ENCODE measurements at places on chromosomes 3 and 15.

- DNase-seq = no peak
Measured at GRCh38 chr15:62432702-62433398, 267.8 kb upstream of the C2CD4B start.

DNA sequence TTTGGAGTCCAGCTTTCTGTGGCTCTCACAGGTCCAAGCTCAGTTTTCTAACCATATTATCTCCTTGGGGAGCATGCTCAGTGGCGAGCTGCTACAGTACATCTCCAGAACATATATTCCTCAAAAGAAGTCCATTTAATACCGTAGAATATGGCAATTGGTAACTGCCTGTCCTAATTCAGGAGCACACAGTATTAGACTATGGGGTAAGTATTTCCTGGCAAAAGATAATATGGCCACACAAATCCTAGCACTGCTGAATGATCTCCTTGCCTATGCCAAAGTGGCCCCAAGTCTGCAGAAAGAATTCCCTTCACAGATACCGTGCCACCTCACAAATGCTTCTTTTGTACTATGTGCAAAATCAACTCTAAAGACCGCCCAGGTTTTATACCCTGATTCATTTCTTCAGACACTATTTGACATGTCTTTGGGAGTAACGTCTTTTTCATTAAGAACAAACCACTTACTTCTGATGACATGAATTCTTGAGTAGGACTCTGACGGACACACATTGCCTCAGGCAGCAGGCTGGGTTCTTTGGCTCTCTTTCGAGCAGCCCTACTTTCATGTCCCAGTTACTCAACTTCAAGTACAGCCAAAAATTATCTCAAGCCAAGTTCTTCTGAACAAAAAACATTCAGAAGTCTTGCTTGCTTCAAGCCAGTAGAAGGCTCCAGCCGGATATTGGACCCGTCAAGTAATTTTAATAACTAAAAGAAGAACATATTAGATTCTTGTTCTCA, 368.3 kb upstream of the DCBLD2 start:
- no peak for DNase-seq

DNA sequence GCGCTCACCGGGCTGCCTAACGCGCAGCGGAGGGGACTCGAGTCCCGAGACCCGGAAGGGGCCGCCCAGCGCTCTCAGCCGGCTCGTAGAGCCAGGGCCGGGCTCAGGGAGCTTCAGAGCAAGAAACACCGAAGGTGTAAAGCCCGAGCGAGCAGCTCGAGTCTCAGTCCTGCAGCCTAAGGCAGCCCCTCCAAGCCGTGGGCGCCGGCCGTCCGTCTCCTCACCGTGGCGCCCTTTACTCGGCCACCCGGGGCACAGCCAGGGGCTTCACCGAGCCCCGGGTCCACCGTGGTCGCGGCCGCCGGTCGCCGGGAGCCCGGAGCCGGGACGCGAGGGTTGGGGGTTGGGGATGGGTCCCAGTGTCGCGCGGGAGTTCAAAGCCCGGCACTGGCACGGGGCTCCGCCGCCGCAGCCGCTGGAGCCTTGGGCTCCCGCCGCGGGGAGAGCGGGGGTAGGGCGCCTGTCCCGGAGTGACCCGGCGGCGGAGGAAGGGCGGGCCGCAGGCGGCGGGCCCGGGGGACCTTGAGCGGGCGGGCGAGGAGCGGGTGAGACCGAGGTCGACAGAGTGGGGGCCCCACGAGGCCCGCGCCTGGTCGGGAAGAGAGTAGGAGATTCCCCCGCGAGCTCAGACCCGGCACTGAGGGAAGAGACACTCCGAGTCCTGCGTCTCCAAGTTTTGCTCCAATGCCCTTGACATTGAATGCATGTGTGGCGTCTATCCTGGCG, 26.9 kb upstream of the THRB start:
- no peak for DNase-seq

DNA sequence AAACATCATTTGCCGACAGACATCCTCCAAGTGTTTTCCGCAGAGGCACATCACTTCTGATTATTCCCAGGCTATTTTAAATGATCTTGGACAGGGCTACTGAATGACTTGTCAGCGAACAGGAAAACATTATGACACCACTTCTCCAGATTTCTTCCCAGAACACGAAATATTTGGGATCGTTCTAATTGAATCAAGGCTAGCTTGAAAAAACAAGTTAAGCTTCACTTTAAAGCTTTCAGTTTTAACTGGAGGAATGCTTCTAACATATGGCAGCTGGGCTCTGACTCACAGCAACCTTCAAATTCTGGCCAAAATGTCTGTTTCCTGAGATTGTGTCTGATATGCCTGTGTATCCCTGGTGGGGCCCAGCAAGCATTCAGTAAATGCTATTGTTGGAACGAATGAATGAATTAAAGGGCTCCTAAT, 127.0 kb upstream of the ICE2 start:
- no peak for DNase-seq

DNA sequence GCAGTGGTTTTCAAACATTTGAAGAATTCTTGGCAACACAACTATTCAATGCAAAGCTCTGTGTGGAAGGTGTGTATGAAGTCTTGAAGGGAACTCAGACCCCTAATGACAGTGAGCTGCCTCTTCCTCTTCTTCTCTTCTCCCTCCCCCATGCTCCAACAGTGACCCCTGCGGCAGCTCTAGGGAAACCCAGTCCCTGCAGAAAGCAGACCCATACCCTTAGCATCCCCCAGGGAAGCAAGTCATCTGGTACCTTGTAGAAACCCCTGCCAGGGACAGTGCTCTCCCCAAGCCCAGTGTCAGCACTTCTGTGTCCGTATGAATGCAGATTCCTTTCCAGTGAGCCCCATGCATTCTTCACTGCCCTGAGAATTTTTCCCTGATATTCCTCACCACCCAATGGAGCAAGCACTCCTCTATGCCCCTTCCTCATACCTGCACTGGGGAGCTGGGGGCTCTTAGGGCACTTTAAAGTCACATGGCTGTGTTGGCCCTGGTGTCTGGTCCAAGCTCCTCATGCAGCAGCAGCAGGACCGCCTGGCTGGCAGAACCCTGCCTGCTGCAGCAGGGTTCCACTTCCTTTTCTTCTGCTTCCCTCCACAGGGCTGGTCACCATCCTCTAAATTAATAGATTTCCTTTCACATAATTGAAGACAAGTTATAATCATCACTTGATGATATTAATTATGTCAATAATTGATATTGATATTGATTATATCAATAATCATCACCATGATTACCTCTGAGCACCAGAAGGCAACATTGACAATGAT, 442.5 kb downstream of the EPHB1 start:
- DNase-seq = no peak

- DNase-seq = no peak
Measured at GRCh38 chr3:169636928-169637327, 26.6 kb downstream of the MECOM start.

DNA sequence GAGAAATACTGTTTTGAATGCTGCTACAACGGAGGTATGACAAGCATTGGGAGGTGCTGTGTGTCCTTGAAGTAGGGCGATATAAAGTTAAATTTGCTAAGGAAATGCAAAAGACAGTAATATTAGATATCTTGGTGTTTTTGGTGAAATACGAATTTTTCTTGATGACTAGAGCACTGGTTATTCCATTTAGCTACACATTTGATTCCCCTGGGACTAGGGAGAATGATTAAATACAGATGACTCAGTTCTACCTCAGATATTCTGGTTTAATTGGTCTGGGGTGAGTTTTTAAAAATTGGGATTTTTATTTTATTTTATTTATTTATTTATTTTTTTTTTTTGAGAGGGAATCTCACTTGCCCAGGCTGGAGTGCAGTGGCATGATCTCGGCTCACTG, 18.7 kb upstream of the GADL1 start:
- DNase-seq = no peak

DNA sequence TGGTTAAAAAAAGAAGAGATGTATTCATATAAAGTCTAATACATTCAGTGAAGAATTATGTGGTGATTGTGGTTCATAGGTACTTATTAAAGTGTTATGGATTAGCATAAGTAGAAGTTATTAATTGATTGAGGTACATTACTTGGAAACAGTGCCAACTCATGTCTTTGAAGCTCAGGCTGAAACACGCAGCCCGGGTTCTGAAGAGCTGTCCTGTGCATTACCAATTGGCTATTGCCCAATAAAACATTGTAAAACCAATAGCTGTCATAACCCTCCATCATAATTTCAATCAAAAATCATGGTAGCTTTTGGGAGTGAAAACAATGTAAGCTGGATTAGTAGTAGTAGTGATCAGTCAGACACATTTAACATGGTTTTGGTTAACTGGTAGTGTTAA, 560.1 kb downstream of the MCTP2 start:
- DNase-seq = no peak

DNA sequence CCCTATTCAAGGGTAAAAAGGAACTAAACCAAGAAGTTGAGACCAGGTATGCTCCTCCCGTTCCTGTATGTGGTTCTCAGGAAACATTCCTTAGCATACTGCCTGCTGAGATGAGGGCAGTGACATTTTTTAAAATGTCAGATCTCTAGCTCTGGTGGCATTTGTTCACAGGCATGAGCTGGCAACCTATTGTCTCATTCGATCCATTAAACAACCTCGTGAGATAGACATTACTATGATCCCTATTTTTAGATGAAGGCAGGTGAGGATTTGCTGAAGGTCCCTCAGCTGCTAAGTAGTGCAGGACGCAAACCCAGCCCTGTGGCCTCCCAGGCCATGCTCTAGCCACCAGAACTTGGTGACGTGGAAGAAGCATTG, 74.9 kb downstream of the SIDT1 start:
- DNase-seq = no peak

DNA sequence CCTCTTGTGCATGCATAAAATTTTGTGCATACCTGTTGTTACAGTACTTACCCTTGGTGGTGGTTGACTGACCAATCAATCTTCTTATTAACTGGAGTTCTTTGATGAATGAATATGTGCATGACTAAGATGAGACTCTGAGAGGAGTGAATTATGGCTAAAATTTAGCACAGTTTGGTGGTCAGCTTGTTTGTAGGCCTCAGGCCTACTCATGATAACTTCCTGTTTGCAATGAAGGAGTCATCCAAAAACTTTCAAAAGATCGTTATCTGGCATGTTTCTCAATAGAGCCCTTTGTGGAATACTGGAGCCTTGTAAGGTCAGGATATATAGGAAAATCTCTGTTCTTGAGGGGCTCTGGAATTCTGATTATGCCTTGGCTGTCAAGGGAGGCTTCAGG, 66.5 kb downstream of the LEKR1 start:
- DNase-seq = no peak

GRCh38 chr15:70016511-70016994, 81.2 kb downstream of the TLE3 start:
- no peak for DNase-seq

DNA sequence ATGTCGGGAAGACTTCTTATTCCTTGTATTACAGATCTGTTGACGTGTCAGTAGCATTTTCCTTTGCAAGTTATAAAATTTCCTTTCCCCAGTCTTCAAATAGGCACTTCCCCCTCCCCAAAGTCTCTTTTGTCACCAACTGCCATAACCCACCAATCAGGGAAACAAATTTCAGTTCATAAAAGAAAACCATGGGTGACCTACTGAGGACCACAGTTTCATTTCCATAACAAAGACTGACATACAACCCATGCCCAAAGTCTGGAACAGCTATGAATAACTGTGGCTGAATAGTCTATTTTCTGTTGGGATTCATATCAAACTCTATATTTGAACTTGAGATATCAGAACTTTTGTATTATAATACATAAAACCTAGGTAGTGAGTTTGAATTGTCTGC, 307.8 kb downstream of the KBTBD8 start:
- DNase-seq = no peak

- no peak for DNase-seq
Measured at GRCh38 chr15:73941044-73941443, 14.8 kb downstream of the LOXL1 start.

Data from stimulated activated CD4-positive, alpha-beta T cell treated with anti-CD3 and anti-CD28 coated beads, Interleukin-4, amount 100 ng/mL, for 48 hours (primary cell).